ENCODE measurements at places on chromosomes 12 and 14.

DNA sequence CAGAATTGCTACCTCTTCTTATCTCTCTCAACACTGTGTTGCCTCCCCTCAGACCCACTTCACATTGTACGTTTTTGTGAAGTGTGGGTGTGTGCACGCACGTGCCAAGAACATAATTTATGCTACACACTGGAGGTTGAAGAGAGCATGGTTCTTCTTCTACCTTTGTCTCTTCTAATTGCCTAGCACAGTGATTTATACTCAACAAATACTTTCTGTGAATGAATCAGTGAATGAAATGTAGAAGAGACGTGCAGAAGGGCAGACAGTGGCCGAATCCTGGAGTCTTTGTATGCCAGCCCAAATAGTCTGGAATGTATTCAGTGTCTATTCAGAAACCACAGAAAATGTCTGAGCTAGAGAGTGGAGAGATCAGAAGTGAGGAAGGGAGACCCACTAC is 4.6 kb upstream of the SAMD4A start:
- no peak for DNase-seq

DNA sequence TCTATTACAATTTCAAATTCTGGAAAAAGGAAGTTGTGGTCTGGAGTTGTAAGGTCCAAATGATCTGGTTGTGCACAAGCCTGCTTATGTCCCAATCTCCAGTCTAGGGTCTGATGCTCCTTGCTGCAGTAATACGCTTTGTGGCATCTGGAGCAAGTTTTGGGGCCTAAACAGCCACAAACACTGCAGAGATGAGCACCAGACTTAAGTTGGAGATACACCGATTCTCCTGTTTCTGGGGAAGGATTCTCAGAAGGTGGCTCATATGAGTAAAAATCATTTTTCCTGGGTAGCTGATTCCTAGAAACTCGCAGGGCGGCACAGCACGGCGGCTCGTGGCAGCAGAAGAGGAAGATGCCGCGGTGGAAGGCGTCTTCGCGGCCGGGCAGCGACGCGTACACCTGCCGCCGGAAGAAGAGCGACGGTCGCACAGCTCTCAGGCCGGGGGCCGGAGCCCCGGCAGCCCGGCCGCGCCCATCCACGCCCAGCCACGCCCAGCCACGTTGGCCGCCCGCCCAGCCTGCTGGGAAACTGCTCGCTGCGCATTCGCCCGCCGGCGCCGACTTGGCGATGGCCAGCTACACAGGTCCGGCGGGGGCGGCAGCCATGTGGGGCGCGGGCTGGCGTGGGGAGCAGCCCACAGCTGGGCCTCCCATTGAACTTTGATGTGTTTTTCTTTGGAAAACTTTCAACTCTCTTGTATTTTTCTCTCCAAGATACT is 129.0 kb downstream of the ASCL4 start:
- DNase-seq: peak; percentile 86

DNA sequence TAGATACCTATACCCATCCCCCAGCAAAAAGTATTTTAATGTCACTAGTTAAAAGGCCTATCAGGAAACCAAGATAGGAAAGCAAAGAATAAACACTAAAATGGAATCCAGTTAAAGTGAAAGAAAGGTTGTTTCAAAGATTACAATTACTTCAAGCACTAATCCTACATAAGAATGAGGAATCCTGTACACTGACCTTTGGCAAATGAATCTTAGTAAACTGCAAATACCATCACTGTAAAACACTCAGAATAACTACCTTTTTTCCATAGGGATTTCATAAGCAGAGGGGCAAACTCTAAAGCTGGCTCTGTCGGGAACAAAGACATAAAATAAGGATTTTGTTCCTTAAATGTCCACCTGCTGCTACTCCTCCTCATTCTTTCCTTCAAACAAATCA is 25.9 kb downstream of the CEP83 start:
- no peak for DNase-seq

DNA sequence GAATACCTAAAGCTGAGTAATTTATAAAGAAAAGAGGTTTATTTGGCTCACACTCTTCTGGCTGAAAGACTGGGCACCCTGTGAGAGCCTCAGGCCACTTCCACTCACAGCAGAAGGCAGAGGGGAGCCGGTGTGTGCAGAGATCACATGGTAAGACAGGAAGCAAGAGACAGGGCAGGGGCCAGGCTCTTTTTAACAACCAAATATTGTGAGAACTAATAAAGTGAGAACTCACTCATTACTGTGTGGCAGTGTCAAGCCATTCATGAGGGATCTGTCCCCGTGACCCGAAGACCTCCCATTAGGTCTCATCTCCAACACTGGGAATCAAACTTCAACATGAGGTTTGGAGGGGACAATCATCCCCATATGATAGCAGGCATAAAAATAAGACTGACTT is 180.8 kb upstream of the DIO3 start:
- DNase-seq: no peak

- DNase-seq: no peak
These were observed 179.9 kb downstream of the GRIN2B start for GRCh38 chr12:13801543-13801942.

DNA sequence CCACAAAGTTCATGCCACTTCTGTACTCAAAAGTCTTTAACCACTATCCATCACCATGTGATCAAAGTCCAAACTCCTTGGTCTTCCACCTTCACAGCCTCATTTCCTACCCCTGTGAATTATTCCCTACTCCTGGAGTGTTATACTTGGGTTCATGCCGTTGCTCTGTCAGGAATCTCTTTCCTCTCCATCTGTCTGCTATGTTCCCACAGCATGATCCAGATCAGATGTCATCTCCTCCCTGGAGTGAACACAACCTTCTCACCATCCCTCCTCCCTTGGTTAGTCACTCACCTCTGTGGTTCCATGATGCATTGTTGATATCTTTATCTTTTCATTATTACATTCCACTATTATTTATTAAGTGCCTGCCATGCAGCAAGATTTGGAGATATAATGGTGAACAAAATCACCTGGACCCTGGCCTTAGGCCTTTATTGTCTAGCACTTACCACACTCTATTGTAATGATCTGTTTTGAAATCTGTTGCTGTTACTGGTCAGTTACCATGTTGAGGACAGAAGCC is 22.4 kb downstream of the LACRT start:
- no peak for DNase-seq

- no peak for DNase-seq
These were observed 340.4 kb downstream of the RAD51B start for GRCh38 chr14:68159701-68160633.

DNA sequence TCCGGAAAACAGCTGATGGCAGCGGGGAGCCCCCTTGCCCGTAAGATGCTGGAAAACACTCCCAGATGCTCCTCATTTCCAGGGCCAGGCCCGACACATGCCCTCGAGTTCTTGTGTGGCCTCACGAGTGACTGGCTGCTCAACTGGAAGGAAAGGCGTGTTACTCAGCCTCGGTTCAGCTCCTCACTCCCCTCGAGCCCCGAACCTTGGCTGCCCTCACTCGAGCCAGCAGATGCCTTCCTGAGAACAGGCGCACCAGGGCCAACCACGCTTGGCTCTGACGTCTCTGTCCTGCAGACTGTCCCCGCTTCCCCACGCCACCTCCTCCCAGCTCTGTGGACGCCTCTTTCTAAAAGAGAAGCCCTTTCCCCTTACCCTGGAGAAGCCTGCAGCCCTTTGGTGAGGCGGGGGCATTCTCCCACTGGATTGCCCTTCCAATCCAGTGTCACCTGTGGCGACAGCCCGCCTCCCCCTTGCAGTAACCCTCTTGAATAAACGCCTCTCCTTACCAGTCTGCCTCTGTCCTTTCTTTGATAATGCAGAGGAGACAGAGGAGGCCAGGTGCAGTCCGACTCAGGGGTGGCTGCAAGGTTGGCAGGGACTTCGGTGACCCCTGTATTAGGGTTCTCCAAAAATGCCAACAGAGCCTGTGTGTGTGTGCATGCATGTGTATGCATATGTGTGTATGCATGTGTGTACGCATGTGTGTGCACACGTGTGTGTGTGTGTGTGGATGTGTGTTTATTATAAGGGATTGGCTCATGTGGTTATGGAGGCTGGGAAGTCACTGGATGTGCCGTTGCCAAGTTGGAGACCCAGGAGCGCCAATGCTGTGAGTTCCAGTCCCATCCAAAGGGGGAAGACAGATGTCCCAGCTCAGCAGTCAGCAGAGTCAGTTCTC is 166.3 kb downstream of the KIF26A start:
- DNase-seq: no peak

- peak; percentile 79 for DNase-seq
These were observed 21.9 kb upstream of the IFT81 start for GRCh38 chr12:110102255-110102654.
